ENCODE measurements at places on chromosomes 3 and 15.

DNA sequence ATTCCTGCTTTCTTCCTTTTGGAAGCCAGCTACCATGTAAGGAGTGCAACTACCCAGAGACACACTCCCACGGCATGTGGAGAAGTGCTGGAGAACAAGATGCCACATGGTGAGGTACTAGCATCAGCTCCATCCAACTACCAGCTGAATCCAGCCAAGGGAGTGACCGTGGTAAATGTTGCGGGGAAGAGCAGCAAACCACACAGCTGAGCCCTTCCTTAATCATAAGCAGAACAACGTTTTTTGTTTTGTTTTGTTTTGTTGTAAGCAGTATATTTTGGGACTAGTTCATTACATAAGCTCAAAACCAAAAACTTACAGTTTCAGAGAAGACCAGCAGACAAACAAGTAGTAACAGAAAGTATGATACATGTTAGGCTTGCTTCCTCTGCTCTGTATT, 212.6 kb upstream of the ATP10A start:
- DNase-seq: no peak

- no peak for DNase-seq
These were observed 201.2 kb downstream of the SATB1 start for GRCh38 chr3:18223974-18224373.

DNA sequence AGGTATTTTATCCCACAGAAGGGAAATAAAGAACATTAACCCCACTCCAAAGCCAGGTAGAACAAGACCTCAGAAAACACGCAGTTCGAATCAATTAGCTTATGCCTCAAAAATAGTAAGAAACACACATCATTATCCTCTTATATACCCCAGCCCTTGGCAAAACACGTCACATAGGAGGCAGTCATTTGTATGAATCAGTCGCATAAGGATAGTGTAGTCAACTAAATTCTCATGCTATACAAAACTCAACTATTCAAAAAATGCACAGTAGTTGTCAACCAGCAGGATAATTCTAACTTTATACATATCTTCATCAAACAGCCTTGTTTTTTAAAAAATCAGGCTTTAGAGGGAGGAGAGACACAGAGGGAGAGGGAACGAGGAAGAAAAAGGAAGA, 298.4 kb downstream of the FOXP1 start:
- no peak for DNase-seq

GRCh38 chr15:74626752-74627692, 11.4 kb downstream of the CLK3 start:
- peak; percentile 54 for DNase-seq

DNA sequence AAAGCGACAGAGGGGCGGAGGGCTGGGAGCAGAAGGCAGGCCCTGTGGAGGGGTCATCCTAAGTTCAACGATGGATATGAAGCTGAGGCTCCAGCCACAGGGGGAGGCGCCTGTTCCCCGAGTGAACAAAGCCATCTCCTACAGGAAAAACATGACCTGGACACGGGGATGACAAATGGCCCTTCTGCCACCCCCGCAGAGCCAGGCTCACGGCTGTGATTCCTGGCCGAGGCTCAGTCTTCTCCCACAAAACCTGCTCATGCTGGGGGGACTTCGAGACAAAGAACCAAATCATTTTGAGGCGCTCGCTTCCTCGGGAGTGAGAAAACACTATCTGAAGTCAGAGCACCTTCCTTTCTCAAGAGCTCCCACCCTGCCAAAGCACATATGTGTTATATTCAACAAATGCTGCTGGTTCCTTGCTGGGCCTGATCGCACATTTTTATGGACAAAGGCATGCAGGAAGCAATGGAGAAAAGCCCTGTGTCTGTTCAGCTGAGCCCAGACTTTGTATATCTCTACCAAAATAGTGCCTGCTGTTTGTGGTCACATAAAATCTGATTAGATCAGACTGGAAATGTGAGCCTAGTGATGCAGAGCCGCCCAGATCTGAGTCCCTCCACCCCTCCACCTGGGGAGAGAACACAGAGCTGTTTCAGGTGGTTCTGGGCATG, 5.6 kb downstream of the RBP1 start:
- DNase-seq: no peak

GRCh38 chr15:63891079-63891767, 57.5 kb upstream of the HERC1 start:
- peak; percentile 96 for DNase-seq

- DNase-seq: no peak
These were observed 2.0 kb downstream of the SLC22A14 start for GRCh38 chr3:38283810-38284755.

GRCh38 chr3:71332813-71333212, 250.7 kb downstream of the FOXP1 start:
- DNase-seq: no peak

DNA sequence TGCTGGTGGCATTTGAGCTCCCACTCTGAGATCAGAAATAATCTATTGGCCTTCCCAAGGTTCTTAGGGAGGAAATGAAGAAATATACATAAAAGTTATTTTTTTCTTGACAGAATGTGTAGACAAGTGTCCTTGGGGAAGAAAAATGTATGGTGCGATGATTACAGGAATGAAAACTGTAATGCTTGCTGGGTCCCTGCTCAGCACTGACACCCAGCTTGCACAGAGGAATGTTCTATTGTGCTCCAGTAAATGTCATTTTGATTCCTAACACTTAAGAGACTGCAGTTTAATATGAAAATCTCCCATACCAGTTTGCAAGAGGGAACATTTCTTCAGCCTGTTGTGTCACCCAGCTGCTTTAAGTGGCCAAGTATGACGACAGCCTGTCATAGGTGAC, 271.3 kb upstream of the TPM1 start:
- DNase-seq: no peak

DNA sequence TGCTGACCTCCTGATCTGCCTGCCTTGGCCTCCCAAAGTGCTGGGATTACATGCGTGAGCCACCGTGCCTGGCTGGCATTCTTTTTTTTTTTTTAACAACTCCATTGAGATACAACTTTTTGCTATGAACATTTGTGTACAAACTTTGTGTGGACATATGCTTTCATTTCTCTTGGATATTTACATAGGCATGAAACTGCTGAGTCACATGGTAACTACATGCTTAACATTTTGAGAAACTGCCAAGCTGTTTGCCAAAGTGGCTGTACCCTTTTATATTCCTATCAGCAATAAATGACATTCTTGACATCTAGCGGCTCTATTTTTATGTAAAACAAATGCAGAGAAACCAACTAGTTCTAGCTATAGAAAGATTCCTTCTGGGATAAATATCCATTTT, 8.7 kb upstream of the YEATS2 start:
- DNase-seq: no peak

GRCh38 chr15:84955089-84955848, 26.4 kb upstream of the PDE8A start:
- DNase-seq: peak; percentile 78

DNA sequence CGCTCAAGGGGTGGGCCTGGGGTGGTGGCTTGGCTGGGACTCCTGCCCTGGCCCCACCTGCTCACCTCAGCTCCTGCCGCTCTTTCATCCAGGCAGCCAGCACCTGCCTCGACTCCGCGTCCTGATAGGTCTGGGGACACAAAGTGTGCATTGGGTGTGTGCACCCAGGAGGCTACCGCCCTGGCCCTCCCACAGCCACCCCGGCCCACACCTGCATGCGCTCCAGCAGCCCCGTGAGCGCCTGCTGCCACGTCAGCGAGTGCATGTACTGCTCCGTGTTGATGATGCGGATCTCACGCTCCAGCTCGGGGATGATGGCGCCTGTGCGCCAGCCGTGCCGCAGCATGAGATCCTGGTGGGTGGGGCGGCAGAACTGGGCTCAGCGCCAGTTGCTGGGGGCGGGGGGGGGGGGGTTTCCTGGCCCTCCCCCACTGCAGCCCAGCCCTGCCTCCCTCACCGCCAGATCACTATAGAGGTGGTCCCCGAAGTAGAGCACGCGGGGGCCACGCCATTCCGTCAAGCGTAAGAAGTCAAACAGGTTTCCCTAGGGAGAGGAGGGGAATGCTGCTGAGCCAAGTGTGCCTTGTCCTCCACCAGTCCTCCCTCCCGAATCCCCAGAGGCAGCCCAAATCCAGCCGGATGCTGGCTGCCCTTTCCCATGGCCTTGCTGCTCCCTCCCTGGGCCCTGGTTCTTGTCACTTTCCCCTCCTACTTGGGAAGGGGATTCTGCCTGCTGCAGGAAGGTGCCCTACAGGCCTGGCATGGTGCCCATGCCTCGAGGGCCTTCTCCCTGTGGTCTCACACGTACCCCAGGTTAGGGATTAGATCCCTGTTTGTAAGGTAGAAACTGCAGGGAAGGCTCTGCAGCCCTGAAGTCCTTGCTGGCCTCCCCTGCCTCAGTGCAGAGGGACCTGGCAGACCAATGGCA, 8.6 kb downstream of the NT5DC2 start:
- DNase-seq: no peak

DNA sequence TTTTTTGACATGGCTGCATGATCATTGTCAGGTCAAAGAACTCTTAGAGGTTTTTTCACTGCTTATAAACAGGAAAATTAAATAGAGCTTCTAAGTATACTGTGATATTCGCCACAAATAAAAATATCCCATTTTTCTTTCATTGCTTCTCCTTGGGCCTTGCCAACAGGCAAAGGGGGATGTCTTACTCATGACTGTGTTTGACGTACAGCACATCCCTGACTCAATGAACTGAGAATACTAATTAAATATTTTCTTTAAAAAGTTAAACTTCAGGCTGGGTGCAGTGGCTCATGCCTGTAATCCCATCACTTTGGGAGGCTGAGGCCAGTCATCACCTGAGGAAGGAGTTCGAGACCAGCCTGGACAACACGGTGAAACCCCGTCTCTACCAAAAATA, 41.4 kb upstream of the CCDC80 start:
- no peak for DNase-seq

DNA sequence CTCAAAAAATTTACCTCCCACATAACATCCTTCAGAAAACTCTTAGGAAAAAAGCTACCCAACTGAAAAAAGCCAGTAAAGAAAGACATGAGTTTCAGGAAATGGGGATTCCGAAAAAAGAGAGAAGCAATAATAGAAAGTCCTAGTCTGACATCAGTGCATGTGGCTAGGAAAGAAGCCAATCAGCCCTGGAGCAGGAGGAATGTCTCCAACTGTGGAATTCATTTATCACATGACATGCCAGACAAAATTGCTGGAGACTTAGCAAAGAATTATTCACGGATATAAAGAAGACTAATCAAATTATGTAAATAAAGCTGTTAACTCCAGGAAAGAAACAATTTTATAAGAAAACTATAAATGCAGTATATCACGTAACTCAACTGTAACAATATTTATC, 258.9 kb upstream of the RARB start:
- DNase-seq: no peak

DNA sequence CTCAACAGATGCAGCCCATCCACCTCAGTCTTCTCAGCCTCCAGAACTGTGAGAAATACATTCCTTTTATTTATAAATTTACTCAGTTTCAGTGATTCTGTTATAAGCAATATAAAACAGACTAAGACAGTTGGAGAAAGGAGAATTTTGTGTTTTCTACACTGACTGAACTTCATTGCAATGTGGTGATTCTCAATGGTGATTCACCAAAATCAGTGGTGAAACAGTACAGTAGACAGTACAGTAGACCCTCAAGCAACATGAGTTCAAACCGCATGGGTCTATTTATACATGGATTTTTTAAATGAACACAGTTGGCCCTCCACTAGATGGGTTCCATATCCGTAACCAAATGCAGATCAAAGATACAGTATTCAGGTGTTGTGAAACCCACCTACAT, 403.1 kb upstream of the TGFBR2 start:
- DNase-seq: no peak

- DNase-seq: no peak
These were observed 63.6 kb downstream of the ANO10 start for GRCh38 chr3:43558171-43558570.

DNA sequence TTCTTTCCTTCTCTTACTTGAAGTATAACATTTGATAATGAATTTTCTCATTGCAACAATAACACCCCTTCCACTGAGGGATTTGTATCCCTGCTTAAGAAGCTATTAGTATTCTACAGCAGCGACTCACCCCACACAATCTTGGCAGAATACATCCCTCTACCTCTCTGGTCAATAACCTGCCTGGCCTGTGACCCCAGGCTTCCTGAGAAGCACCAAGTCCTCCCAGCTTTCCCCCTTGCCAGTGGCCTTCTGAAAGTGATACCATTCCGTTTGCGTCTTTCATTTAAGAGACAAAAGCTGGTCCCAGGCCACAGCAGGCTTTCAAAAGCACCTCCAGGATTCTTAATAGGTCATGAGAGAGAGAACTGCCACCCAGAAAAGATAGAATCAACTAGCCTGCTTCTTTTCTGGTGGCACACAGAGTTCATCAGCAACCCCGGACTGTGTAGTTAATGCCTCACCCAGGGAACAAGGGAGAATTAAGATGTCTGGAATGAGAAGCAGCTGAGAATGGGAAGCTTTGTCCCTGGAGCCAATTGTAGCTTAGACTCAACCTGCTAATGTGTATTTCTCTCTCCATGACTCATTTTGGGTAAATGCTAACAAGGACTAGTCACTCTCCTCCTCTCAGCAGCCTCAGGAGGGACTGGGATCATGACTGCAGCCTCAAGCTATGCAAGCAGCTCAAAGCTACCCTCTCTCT, 101.0 kb upstream of the CPNE4 start:
- no peak for DNase-seq

GRCh38 chr15:83446417-83446816, 724 bp upstream of the SH3GL3 start:
- no peak for DNase-seq

- no peak for DNase-seq
These were observed 11.8 kb upstream of the UACA start for GRCh38 chr15:70775160-70775559.

DNA sequence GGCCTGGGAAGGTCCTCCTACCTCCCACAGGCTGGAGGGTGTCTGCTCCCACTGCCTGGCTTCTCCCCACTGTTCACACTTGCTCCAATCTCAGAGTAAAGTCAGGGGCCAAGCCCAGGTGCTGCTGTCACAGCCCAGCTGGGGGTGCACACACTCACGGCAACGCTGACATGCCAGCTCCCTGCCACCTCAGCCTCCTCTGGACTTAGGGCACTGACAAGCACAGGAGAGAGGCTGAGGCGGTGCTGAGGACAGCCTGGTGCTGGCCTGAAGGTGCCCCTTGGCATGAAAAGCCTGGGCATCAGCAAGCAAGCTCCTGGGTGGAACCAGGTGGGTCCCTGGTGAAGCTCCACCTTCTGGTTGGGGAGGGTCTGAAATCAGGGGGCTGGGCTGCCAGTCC, 53.0 kb downstream of the LSAMP start:
- DNase-seq: no peak

DNA sequence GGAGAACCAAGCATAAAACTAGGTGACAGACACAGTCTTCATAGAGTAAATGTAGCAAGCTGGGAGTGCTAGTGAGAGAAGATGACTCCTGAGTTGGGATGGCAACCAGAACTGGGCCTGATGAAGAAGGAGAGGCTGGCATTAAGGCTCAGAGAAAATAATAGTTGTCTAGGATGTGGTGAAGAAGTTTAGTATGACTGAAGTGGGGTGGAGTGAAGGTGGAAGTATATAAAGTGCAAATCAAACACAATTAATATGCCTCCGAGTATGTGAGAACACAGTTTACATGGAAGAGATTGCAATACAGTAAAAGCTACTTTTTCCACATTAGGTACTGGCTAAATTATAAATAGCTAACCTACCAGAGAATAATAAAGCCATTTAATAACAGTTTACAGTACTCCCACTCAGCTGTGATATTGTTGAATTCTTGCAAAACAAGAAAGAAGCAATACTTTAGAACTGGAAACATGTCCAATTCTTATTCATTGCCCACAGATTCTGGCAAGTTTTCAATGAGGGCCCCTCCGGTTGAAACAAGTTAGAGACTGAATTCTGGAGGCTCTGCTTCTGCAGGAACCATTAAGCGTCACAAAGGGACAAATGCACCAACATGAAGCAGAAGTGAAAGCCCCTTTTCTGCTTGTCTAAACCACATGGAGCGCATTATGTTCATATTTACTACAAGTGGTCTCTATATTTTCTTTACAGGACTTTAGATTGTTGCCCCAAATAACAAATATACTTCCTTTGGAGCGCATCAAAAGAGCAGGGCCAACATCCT, 243.7 kb downstream of the SLC9A9 start:
- no peak for DNase-seq
